ENCODE measurements at places on chromosomes 5 and 9.

- H3K4me1 ChIP-seq = no peaks in the 10 kb centered on the region
- H3K36me3 ChIP-seq = no peaks in the 10 kb centered on the region
- no peak overlapping the region for H3K4me3 ChIP-seq
- no peak for DNase-seq
These were observed 360.4 kb downstream of the PDE4D start for GRCh38 chr5:59532979-59533729.

DNA sequence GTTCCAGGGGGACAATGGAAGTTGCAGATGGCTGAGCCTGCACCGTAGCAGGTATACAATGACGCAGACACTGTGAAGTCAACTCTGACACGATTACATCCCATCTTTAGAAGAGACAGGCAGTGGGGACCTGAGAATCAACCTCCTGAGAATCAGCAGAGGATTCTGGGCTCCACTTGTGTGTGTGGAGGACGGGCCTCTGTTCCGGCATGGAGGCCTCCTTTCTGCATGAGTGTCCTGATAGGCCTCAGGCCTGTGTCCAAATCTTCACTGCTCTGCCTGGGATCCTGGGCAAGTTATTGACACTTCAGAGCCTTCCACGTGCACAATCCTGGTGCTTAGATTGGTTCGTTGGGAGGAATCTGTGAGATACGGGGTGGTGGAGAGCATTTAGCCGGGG is 151.2 kb upstream of the COL5A1 start:
- H3K36me3 ChIP-seq = no peaks in the 10 kb centered on the region
- H3K4me1 ChIP-seq = no peaks in the 10 kb centered on the region
- no peaks in the 10 kb centered on the region for H3K27me3 ChIP-seq
- H3K4me3 ChIP-seq = no peak overlapping the region
- no peak for DNase-seq

DNA sequence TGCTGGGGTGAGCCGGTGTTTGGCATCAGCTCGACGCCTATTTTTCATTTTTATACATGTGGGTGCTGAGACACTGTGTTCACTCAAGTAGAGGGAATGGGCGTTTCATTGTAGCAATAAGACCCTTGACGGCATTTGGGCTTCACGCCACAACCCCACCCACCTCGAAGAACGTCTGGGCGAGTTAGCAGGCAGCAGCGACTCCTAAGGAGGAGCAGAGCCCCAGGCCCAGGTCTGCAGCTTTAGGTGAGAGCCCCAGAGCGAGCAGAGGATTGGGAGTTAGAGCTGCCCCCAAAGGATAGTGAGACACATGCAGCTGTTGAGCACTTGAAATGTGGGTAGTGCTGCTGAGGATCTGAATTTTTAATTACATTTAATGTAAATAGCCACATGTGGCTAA is 1.6 kb upstream of the ZFP62 start:
- H3K27ac ChIP-seq = no peak overlapping the region
- no peak overlapping the region for H3K4me3 ChIP-seq
- no peak for DNase-seq
- peaks cover 8% of the 10 kb centered on the region for H3K4me1 ChIP-seq
- H3K36me3 ChIP-seq = peaks cover 4% of the 10 kb centered on the region
- H3K27me3 ChIP-seq = peaks cover 4% of the 10 kb centered on the region

DNA sequence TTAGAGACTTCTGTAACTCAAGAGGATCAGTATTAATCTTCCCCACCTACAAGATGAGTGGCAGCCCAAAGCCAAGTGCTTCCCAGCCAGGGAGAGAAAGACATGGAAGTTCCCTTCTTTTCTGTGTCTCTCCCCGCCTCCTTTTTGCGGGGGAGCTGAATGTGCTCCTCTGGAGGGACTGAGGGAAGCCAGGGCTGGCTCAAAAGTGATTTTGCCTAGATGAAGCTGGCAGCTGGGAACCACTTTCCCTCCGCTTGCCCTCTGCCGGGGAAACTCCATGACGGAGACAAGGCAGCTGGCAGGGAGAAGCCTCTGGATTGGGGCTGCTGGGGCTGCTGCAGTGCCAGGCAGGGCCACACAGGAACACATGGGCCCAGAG is 24.4 kb downstream of the EGR1 start:
- peaks cover 14% of the 10 kb centered on the region for H3K4me1 ChIP-seq
- peaks cover 6% of the 10 kb centered on the region for H3K27me3 ChIP-seq
- no peaks in the 10 kb centered on the region for H3K36me3 ChIP-seq
- H3K27ac ChIP-seq = no peak overlapping the region
- no peak for DNase-seq
- no peak overlapping the region for H3K4me3 ChIP-seq

GRCh38 chr5:175853573-175854230 is 17.7 kb upstream of the CPLX2 start:
- no peaks in the 10 kb centered on the region for H3K36me3 ChIP-seq
- H3K4me3 ChIP-seq = no peak overlapping the region
- no peak overlapping the region for H3K27ac ChIP-seq
- no peaks in the 10 kb centered on the region for H3K4me1 ChIP-seq
- DNase-seq = no peak
- H3K27me3 ChIP-seq = no peaks in the 10 kb centered on the region

DNA sequence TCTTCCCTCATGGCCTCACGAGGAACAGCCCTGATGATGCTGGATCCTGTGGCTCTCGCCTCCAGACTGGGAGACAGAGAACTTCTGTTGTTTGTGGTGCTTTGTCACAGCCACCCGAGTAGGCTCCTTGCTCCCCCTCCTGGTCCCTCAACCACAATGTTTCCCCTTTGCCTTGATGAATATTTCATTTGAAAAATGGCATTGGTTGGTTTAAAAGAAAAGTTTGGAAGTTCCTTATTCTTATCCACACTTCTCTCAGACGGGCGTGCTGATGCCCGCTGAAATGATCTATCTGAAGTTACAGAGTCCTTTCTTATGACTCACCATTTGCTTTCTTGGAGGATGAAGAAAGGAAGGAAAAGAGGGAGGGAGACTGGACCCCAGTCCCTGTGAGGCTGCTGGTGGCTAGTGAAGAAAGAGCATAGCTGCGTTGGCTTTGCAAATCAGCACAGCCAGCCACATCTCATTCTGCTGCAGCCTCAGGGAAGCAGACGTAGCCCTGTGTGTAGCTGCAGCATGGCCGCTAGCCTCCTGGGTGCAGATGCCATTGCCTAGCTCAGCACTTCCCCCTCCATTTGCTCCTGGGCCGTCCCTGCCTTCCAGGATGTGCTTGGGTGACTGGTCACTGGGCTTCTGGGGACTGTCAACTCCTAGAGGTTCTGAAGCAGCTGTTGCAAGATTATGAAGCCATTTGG is 185.9 kb downstream of the ERCC6L2 start:
- no peak overlapping the region for H3K27ac ChIP-seq
- H3K4me3 ChIP-seq = no peak overlapping the region
- H3K27me3 ChIP-seq = no peaks in the 10 kb centered on the region
- no peaks in the 10 kb centered on the region for H3K36me3 ChIP-seq
